Fibroblast of skin of left biceps (primary cell): ENCODE measurements at places on chromosomes 6 and 20.

DNA sequence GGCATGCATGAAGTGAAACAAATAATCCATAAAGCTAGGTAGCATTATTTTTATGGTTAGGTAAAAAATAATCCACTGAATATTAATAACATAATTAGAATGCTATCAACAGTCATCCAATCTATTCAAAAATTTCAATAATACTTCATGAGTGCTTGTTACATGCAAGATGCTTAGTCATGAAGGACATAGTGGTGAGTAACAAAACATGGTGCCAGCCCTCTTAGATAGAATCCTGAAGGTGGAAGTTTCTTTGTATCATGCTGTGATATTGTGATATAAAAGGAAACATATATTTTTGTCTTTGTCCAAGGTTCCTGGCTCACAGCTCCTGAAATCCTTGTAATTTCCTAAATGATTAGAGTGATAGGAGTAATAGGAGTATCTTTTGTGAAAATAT, 14.9 kb downstream of the RCAN2 start:
- DNase-seq = no peak

GRCh38 chr20:5197847-5198650, 71.2 kb downstream of the CDS2 start:
- no peak for DNase-seq

DNA sequence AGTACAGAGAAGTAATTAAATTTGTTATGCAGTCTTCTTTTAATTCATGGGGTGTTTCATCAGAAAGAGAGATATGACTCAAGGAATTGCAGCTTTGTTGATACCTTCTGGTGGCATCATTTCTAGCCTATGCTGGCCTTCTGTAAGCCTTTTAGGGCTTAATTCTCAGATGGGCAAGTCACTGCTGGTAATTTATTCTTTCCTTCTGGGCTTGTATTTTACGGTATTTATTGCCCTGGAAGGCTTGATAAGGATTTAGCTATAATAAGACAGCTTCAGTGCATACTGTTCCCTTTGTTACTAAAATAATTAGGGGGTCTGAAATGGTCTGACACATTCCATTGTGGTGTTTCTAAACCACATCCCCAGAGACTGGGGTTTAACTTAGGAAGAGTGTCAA, 57.9 kb upstream of the EMILIN3 start:
- peak; percentile 29 for DNase-seq

DNA sequence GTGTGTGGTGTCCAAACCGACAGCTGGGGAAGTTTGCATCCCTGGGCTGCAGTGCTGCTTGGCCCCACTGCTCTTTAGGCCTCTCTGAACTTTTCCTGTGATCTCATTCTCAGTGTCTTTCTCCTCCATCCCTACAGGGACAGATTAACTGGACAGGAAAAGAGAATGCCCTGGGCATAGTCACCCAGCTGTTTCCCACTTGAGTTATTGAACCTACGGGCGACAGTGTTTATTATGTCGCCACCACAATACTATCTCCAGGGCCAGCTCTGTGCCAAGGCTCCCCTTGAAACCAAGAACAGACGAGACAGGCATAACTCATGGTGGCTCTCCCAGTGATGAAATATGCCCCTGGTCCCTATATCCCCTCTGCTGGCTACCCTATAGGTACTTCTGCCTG, 147.8 kb upstream of the EPHA7 start:
- DNase-seq = no peak

GRCh38 chr6:170178561-170179477, 112.1 kb downstream of the DLL1 start:
- DNase-seq = peak; percentile 4

- DNase-seq = no peak
These were observed 37.6 kb downstream of the NCR2 start for GRCh38 chr6:41372832-41373626.

GRCh38 chr20:49785852-49786175, 26.8 kb upstream of the SLC9A8 start:
- DNase-seq = no peak

DNA sequence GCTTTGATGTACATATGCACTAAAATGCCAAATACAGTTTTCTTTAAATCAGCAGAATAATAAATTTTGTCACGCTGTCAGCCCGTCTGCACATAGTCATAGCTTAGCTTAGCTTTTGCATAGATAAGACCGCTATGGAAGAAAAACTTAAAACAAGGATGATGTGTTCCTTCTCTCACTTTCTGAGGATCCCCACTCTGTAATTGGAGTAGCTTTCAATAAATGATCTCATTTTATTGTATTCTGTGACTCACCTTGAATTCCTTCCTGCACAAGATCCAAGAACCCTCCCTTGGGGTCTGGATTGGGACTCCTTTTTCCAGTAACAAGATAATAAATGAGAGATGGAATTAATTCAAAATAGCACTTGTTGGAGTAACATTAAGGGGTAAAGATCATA, 186.2 kb downstream of the CDH26 start:
- no peak for DNase-seq

DNA sequence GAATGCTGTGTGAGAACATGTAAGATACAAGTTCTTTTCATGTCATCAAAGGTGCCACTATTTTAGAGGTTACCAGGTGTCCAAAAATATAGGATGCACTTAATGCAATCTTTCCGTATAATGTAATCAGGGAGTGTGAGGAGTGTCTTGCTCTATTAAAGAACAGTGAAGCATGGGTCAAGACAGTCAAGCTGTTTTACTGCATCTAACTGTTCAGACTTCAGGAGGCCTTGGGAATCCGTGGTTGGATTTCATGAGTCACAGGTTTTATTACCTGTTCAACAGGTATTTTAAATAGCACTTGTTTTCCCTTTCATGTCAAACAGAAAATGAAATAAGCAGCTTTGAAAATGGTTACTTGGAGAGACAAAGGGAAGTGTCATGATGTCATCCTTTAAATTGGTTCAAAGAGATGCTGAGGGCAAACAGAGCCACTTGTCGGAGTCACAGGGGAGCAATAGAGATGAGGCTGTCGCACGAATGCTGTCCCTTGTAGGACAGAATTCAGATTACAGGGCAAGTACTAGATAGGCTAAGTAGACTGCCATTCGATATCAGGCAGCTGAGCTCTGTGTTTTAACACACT, 621.5 kb downstream of the QKI start:
- no peak for DNase-seq

DNA sequence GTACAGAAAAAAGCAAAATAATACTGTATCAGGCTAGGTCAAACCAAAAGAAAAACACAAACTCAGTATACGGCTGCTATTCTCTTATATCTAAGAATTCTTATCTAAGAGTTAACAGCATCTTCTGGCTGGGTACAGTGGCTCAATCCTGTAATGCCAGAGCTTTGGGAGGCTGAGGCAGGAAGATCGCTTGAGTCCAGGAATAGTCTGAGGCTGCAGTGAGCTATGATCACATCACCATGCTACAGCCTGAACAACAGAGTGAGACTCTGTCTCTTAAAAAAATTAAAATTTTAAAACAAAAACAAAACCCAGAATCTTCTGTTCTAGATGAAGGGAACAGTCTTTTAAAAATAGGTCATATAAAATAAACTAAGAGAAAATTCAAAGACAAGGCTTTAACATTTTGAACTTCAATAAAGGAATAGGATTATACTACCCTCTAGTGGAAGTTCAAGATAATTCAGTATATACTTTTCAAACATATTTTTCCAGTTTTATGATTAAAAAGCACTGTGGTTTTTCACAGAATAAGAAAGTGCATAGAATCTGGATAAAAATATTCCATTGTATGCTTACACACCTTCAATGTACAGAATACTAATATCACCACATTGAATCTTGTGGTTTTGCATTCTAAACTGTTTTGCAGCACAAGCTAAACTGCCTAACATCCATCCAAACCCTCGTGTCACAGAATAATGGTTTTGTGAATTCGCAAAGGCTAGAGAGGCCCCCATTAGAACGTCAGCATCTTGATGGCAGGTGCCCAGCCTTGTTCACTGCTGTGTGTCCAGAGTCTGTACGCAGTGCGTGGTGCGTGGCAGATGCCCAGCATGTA, 39.3 kb downstream of the DTNBP1 start:
- peak; percentile 13 for DNase-seq

DNA sequence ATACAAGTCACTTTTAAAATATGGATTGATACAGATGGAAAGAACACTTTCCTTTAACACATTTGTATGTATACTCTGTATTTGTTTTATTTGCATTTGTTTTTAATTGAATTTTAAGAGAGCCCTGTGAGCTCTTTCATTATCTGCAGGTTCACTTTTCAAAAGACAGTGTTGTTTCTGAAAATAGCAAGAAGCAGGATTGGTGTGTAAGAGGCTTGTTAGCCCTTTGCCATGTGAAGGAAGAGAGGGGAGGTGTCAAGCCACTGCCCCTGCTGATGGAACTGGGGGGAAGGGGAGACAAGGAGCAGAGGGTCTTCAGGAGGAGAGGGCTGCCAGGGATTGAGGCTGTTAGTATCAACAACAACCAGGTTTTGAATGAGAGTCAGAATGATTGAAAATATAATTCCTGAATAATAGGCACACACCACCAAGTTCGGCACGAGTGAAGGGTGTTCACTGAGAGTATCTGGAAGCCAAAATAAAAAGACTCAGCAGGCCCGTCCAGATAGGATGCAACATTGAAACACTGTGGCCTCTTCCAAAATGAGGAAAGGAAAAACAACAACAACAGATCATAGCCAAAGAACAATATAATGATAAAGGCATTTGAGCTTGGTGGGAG, 12.6 kb upstream of the PBOV1 start:
- DNase-seq = no peak

GRCh38 chr20:14488212-14488611, 150.8 kb upstream of the FLRT3 start:
- no peak for DNase-seq

DNA sequence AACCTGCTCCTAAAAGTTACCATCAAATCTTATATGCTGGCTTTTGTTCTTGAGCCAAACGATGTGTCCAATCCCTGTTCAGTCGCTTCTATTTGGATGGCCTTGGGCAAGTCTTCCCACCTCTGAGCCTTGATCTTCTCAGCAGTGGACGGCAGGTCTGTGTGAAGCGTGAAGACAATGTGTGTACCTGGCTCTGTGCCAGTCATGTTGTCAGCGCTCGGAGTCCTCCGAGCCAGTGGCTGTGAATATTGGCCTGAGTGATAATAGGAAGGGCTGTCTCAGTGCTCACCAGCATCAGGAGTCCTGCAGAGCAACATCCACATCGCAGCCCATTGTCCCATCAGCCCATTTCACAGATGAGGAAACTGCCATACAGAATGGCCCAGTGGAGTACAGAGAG, 219.0 kb downstream of the CDC5L start:
- DNase-seq = no peak

- no peak for DNase-seq
These were observed 34.9 kb upstream of the RALGAPA2 start for GRCh38 chr20:20747298-20747697.

GRCh38 chr20:44571362-44571988, 10.9 kb upstream of the PKIG start:
- no peak for DNase-seq

GRCh38 chr6:158684311-158684710, 34.5 kb downstream of the SYTL3 start:
- no peak for DNase-seq

GRCh38 chr6:12572896-12573827, 143.4 kb upstream of the PHACTR1 start:
- DNase-seq = peak; percentile 83

DNA sequence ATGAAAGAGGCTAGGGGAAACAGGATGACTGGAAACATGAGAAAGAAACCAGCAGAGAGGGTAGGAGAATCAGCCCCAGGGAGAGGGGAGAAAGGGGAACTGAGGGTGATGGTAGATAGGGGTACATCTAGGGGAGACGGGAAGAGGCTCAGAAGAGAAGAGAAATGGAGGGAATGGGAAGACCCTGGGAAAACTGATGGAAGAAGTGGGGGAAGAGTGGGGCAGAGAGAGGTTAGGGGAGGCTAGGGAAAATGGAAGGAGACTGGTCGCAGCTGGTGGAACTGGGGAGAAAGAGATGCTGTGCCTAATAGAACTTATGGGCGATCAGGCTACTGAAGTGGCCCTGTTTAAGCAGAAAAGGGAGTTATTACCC, 548 bp downstream of the PROCR start:
- no peak for DNase-seq

GRCh38 chr20:44728801-44729443, 13.8 kb downstream of the CCN5 start:
- DNase-seq = peak; percentile 38

DNA sequence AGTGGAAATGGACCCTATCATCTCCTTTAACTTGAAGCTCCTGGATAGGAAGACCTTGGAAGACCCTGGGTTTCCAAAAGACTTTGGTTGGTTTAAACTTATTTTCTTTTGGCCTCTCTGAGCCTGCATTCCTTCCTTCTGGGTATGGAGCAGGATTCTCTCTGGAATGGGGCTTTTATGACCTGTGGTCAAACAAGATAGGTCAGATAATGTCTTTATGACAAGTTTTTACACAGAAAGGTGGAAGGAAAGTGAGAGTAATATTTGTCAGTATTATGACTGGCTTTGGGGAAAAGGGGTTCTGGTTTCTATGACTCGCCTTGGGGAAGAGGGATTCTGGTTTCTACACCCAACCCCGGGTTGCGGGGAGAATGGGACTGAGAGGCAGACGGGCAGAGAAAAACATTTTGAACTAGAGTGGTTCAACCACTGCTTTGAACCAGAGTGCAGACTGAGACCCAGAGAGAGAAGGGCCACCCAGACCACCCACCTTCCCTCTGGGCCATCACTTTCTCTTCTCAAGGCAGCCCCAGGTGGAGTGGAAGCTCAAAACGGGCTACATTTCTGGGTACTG, 37.6 kb upstream of the KCNK5 start:
- no peak for DNase-seq

DNA sequence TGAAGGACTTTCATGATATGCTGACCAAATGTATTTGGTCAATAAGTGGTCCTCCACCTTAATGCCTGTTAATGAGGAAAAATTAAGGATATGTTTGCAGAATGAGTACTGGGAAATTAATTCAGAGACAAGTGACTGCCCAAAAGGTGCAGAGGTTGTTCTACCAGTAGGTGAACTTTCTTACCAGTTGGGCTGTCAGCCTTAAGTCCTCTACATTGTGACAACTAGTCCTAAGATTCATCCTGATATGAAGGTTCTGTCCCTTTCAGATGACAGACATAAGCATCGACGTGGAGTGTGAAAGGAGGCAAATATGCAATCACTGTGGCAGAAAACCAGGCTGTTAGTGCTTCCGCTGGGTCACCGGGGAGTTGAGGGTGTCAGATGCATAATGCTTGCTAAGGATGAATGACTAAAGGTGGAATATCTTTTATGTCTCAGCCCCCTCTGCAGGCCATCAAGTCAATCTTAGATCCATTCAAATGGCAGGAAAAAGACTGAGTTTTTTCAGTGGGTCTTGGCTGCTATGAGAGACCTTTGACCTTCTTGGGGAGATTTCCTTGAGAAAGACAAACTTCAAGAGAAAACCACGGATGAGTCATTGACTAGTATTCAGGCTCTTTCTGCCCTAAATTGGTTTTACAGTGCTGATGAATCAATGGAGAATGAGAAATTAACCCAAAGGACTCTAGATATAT, 226.0 kb downstream of the TPBG start:
- peak; percentile 54 for DNase-seq

DNA sequence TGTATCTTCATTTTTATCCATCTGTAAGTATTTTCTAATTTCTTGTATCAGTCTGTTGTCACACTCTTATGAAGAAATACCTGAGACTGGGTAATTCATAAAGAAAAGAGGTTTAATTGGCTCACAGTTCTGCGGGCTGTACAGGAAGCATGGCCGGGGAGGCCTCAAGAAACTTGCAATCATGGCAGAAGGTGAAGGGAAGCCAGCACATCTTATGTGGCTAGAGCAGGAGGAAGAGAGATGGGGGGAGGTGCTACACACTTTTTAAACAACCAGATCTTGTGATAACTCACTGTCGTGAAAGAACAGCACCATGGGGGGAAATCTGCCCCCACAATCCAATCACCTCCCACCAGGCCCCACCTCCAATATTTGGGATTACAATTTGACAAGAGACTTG, 10.9 kb upstream of the BCKDHB start:
- DNase-seq = no peak

GRCh38 chr6:158389193-158389919, 77.1 kb downstream of the TULP4 start:
- DNase-seq = no peak
